Pulmonary artery endothelial cell (primary cell): ENCODE measurements at places on chromosomes 7 and 10. TPM values are rescaled to one million over a fixed set of nuclear protein-coding genes. Genes with fewer than 3 reads are reported as not detected.
A peak's percentile ranks its signal among the peaks of the same experiment; 100 is the strongest.

- DNase-seq, result no peak
Measured at GRCh38 chr10:129810-130209, 5.4 kb upstream of the ZMYND11 start.

DNA sequence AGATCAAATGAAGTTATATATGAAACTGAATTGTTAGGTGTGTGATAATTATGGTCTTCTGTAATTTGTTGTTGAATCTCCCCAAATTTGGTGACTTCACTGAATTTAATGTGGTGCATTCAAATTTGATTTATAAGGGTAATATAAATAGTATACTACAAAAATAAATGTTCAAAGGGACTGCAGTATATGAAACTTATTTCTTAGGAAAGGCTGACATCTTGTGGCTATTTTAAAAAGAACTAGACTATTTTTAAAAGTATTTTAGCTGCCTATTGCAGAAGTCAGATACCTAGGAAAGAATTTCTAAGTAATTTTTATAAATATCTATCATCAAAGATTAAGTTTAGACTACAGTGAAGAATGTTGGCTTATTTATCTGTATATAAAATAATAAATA, 36.6 kb downstream of the ATRNL1 start:
- no peak for DNase-seq

DNA sequence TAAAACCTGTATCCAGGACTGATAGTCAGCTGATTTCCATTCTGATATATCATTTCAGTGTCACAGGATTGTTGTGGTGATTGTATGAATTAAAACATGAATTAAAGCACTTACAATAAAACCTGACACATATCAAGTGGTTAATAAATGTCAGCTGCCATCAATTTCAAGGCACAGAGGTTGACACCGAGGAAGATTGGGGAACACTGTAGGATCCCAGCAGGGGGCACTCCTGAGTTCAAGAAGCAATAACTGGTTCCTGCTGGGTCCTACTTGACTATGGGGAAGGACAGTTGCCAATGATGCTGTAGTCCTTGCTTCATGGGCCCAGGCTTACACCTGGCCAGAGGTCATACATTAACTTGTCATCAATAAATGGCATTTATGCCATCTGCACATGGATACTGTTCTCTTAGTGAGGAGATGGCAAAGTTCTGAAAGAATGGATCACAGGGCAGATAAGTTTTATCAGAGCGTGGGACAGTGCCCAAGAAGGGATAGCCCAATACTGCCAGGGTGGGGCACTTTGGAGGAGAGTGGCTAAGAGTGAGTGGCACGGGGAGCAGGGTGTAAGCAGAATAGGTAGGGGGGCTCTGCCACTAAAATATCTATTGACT, 24.1 kb downstream of the FZD1 start:
- no peak for DNase-seq

ZNF511 gene
- total RNA-seq, result 27.4 and 40.4 TPM in 2 replicates

DNA sequence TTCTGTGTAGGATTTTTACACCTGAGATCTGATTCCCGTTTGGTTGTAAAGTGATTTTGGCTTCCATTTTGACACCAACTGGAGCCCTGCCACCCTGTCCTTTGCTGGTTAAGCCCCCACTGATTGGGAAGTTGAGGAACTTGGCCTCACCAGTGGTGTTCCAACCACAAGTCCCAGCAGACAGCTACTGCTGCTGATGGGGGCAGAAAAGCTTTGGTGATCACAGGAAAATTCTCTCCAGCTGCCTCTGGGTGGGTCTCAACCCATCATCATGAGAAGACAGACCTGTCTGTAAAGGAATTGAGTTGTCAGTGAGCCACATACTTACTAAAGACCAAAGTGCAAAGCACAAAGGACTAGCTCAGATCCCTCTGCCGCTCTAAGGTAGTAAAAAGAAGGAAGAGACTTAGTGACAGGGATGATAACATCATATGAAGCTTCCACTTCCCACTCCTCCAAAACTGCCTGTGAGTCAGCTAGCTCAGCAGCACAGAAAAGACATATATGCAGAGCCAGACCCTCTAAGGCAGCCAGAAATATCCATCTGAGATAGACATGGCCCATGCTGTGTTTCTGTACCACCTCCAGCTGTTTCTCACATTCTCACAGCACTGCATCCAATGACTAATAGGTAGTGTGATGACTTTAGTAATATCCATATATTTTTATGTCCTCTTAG, 22.4 kb upstream of the LRRC17 start:
- no peak for DNase-seq

DNA sequence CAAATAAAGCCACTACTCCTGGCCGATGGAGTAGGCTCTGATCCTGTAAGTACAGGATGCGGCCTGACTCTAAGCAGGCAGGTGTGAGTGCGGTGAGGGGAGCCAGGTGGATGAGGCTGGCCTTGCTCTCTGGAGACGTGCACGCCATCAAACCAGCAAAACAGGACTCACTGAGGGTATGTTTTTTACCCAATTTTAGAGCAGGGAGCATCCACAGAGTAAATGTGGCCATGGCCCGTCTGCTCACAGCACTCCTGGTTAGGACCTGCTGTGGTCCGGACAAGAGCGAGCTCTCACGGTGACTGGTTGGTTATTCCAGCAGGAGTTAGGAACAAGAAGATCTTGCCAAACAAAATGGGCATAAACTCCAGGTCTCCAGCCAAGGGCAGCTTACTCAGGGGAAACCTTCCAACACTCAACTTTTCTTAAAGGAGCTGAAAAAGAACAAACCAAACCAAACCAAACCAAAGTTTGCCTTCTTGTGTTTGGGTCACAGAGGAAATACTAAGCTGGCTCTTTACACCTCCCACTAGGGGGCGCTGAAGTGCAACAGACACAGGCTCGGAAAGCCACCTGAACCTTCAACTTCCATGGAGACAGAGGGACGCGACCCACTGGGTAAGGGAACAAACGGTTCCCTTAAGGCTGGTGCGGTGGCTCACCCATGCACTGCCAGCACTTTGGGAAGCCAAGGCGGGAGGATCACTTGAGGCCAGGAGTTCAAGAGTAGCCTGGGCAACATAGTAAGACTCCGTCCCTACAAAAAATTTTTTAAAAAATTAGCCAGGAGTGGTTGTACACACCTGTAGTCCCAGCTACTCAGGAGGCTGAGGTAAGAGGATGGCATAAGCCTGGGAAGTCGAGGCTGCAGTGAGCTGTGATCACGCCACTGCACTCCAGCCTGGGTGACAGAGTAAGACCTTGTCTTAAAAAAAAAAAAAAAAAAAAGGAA, 122.4 kb downstream of the CLEC2L start:
- DNase-seq, result peak; percentile 54

- no peak for DNase-seq
Measured at GRCh38 chr10:13087986-13088618, 11.9 kb upstream of the OPTN start.

GRCh38 chr10:112290054-112290373, 6.8 kb downstream of the TECTB start:
- DNase-seq, result no peak

DNA sequence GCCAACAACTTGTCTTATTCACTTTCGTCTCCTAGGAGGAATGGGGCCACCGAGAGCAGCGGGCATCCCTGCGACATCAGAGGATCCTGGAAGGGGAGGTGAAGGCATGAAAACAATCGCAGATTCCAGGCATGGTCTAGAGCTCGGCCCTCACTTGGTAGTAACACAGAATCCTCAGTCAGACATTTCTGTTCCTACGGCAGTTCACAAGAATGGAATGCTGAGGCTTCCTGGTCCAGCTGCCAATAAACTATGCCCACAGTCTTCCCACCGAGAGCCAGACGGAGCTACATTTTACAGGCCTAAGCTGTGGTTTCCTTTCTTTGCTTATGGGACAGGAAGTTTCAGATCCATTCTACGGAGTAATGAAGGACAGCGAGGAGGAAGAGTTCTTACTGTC, 75.8 kb downstream of the OR13A1 start:
- DNase-seq, result peak; percentile 24

DNA sequence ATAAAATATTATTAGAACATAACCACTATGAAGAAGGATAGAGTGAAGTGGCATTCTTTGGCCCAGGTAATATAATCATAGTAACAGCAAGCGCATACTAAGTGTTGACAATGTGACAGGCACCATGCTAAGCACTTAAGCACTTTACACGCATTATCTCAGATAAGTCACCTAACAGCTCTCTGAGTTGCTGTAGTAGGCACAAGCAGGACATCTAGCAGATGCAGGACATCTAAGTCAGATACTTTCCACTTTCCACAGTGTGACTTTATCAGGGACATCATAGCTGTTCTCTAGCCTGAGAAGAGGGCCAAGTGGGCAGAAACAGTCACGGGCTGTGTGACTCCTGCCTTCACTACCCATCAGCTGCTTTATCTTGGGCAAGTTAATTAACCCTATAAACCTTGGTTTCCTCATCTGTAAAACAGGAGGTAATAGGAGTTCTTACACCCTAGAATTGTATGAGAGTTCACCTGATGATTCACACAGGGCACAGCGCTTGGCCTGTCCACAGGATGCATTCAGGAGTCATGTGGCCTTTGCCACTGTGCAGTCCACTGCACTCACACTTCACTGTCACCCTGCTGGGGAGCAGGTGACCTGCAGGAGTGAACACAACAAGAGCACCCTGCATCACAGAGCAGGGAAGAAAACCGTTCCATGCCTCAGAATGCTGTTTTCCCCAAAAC, 12.5 kb downstream of the LIPA start:
- DNase-seq, result no peak

- no peak for DNase-seq
Measured at GRCh38 chr7:20787660-20788419, 1.2 kb upstream of the SP8 start.

CDK1 gene
- 44.6 and 88.6 TPM in 2 replicates for total RNA-seq

- DNase-seq, result peak; percentile 69
Measured at GRCh38 chr7:1054861-1055450, 10.6 kb downstream of the GPR146 start.

DNA sequence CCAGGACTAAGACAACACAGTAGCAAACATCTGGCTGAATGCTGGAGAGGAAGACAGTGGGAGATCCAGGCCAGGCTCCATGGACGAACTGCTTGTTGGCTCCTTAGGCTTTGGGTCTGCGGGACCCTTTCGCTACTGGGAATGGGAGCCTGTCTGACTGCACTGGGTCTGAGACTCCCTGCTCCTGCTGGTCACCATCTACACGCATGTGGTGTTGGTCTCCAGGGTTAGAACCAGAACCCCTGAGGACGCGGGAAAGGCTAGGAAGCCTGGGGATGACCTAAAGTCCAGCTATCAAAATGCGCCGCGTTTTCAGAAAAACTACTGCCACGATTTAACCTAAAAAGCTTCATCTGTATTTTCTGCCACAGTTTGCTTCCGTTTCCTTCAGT, 817 bp upstream of the DNAJB6 start:
- no peak for DNase-seq

GRCh38 chr7:111780527-111780926, 218.2 kb upstream of the IMMP2L start:
- DNase-seq, result no peak

GRCh38 chr7:34761206-34761605, 103.2 kb downstream of the NPSR1 start:
- DNase-seq, result no peak

DNA sequence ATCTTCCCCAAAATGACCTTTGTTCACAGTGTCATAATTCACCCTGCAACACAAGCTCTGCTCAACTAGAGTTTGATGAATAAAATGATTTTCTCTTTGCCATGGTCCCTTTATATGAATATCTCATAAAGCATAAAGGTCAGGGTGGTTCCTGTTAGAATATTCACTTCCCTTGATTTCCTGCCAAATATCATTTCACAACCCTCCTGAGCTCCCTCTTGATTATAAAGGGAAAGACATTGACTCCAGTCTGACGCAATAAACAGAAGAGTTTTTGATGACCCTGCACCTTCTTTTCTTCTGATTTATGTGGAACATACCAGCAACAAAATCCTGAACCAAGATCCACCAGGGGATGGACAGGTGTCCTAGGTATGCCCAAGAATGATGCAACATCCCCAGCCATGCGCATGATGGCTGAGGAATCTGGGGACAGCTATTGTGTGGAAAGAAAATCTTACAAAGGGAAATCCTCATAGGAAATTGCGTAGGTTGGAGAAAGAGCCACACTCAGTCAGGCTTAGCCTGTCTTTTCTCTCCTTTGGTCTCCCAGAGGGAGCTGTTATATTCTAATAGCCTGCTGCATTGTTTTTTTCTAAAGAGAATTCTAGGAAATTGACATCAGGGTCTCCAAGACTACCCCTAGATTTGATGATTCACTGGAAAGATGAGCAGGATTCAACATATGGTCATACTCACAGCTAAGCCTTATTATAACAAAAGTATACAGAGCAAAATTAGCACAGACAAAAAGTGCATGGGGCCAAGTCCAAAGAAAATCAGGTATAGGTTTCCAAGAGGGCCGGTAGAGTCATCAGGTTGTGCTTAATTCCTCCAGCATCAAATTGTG, 18.8 kb downstream of the IFIT3 start:
- no peak for DNase-seq

ZFYVE27 gene
- 16.0 and 20.8 TPM in 2 replicates for total RNA-seq

- DNase-seq, result no peak
Measured at GRCh38 chr10:42111661-42112330, 526.6 kb downstream of the ZNF33B start.

GRCh38 chr7:141986923-141987322, 8.8 kb upstream of the MGAM start:
- no peak for DNase-seq

DNA sequence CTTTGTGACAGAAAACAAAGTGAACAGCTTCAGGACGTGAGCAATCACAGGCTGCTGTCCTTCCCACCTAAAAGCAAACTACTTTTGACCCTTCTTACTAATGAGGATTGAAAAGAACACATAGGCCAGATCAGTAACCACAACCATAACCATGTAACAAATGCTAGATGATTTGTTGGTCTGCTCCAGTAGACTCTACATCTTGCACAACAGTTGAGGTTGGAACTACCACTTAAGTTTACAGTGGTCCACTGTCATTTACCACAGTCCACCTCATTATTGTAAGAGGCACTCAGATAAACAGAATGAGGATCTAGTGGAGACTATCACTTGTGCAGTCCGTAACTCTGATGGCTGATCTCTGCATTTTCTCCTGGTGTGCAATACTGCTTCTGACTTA, 27.8 kb downstream of the NET1 start:
- no peak for DNase-seq

GRCh38 chr10:122504610-122504950, 43.2 kb downstream of the HTRA1 start:
- peak; percentile 75 for DNase-seq

DNA sequence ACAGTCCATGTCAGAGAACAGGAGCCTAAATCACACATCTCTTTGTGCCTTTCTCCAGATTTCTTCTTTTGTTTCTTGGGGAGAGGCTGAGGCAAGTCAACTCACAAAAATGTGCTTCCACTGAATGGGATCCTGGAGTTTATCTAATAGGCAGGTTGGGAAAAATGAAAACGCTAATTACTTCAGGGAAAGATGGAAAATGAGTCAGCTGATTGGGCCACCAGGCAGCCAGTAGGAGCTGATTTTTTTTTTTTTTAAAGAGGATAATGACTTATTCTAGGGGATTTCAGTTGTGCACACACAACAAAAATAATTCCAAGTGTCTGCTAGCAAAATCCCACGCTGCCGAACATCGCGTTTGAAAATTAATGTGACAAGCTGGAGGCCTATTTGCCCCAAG, 412.8 kb upstream of the ZMIZ1 start:
- DNase-seq, result no peak

DNA sequence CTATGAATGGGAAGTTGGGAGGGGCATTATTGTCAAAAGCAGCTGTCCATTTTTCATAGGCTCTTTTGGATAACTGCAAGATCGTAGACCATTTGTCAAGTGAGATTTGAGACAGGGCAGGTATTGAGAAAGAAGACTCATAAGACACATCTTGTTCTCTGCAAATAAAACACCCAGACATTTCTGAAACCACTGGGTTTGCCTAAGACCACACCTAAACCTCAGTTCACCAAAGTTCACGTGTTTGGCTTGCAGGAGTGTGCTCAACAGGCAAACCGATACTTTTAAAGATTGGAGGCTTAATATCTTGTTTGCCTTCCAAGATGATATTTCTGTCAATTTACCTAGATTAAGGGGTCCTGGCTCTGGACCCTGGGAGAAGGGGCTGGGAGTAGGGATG, 628.4 kb downstream of the CALN1 start:
- DNase-seq, result no peak
